HS-5 (cell line): ENCODE measurements at places on chromosomes 7 and 10.
A peak's percentile ranks its signal among the peaks of the same experiment; 100 is the strongest.

DNA sequence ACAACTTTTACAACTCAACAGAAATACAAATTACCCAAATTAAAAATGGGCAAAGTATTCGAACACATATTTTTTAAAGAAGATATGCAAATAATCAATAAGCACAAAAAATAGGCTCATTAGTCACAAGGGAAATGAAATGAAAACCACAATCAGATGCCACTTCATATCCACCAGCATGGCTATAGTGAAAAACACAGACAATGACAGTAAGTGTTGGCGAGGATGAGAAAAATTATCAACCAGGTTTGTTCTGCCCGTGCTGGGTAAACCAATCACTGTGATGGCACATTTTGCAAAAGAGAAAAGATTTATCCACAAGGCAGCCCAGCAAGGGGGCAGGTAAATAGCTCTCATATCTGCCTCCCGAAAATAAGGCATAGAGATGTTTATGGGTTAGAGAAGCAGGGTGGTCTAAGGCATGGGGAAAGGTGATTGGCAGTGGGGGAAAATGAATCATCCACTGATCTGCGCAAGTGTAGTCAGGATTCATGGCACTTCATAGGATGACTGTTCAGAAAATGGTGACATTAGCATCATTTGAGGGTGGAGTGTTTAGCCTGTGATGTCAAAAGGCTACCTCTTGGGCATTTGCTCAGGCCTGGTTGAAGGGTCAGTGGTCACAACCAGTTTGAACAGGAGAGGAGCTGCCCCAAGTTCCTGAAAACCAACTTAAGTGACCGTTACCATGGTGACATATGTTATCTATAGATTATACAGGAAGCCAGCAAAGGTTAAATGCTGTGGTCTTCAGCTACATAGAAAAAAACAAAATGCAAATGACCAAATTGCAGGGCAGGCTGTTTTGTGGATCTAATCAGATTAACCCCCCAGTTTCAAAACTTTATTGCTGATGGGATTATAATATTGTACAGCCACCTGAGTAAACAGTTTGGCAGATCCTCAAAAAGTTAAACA is 8.0 kb upstream of the CFAP70 start:
- DNase-seq = no peak

DNA sequence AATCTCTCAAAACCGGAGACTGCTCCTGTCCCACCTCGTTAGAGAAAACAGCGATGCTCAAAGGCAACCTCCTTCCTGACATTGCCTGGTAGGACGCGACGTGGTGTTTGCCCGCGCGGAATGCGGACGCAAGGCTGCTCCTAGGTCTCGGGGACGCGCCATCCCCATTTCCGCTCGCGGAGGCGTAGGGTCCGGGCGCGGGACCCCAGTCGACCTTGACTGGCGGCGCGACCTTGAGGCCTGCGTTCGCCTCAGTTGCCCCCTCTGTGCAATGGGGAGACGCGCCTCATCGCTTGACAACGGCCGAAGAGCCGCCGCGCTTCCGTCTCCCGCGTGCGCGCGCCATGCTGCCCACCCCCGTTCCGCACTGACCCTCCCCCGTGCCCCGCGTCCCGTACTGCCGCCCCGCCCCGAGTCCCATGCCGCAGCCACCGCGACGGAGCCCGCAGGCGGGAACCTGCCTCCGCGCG is 412 bp upstream of the PPIA start:
- peak; percentile 55 for DNase-seq

- DNase-seq = no peak
Measured at GRCh38 chr7:149666360-149666945, 106.9 kb downstream of the ZNF467 start.

DNA sequence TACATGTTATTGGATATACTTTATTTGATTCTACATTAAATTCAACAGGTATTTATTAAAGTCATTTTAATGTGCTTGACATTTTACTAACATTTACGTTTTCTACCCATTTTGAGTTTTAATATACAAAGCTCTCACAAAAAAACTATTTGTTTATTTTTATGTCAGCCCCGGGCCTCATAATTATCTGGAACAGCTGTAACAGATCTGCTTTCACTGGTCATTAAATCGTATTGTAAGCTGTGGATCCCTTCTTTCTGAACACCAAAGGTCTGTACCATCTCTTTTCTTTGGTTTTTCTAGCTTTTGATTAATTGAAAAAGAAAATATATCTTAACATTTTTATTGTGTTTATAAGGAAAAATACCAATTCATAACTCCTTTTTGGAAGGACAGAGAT is 73.5 kb downstream of the SEMA3E start:
- no peak for DNase-seq

DNA sequence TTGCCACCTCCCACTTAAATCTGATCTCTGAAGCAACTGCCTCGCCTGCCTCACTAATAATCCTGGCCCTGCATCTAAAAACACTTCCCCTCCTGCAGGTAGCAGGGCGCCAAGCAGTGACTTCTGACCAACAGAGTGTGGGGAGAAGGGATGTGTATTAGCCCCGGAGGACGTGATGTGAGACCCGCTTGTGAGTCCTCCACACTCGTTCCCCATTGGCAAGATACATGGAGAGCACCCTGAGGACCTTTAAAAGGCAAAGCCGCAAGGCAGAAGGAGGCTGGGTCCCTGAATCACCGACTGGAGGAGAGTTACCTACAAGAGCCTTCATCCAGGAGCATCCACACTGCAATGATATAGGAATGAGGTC is 6.1 kb upstream of the PILRA start:
- no peak for DNase-seq

GRCh38 chr7:38211940-38212339 is 33.9 kb downstream of the STARD3NL start:
- no peak for DNase-seq

DNA sequence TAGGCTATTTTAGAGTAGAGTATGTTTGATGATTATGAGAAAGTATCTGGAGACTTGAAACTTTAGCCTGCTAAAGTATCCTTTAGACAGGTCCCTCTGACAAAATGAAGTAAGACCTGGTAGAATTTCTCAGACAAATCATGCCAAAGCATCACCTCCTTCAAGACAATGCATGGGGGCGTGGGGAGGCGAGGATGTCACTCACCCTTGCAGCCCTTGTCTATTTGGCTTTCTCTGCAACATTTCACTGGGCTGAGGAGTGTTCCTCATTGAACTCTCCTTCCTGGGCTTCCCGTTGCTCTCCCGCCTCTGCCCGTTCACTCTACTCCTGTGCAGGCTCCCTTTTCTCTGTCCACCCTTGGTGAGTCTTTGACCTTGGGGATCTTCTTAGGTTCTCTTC is 98.5 kb downstream of the JAZF1 start:
- no peak for DNase-seq

DNA sequence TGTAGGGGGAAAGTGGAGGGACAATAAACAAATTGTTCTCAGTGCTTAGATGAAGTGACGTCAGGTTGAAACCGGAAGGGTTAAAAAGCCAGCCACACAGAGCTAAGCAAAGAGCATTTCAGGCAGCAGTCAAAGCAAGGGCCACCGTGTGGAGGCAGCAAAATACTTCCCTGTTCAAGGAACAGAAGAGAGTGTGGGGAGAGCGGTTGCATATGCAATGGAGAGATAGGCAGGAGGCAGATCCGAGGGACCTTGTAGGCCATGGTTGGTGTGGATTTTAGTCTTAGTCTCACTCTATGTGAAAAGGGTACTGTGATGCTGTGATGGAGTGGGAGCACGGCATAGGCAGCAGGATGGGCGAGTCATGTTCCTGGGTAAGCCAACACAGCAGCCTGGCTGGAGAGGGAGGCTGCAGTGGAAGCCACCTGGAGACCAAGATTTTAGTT is 3.8 kb upstream of the STN1 start:
- no peak for DNase-seq
